Activated CD4-positive, alpha-beta T cell treated with anti-CD3 and anti-CD28 coated beads, Interleukin-2, amount 50 U/mL, for 48 hours (primary cell): ENCODE measurements at places on chromosomes 1 and 21.

GRCh38 chr1:205370780-205371179 lies 14.1 kb upstream of the KLHDC8A start:
- no peak for DNase-seq

GRCh38 chr1:37560401-37561132 lies 3.8 kb downstream of the DNALI1 start:
- no peak for DNase-seq

- DNase-seq, result peak; percentile 11
Observed at GRCh38 chr1:64745181-64745985, 508 bp downstream of the RAVER2 start.

DNA sequence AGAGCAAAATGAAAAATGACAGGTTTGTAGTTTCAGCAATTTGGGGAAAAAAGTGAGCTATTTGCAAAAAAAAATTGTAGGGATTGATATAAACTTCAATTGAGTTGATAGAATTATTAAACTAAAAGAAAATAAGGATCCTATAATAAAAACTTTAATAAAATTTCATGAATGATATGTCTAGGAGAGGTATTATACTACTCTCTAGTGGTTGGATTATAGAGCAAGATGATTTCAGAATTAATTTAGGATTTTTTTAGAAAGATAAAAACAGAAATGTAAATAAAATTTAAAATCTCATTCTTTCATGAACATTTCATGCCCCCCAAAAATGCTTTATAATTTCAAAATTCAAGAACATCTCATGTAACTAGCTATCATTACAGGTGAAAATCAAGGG lies 430.4 kb downstream of the DSCAM start:
- no peak for DNase-seq

DNA sequence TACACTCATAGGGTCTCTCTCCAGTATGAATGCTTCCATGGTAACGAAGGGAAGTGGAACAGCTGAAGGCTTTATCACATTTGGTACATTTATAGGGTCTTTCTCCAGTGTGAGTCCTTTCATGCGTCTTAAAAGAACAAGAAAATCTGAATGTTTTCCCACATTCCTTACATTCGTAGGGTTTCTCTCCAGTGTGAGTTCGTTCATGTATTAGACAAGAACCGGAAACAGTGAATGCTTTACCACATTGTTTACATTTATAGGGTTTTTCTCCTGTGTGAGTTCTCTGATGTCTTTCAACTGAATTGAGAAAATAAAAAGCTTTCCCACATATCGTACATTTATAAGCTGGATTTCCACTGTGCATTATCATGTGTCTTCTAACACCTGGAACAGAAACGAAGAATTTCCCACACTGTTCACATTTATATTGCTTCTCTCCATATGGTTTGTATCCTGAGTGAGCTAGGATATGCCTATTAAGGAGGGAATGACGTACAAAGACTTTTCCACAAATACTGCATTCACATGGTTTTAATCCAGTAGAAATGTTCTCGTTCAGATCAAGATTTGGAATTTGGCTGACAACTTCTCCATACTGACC lies 3.4 kb downstream of the ZNF669 start:
- no peak for DNase-seq

DNA sequence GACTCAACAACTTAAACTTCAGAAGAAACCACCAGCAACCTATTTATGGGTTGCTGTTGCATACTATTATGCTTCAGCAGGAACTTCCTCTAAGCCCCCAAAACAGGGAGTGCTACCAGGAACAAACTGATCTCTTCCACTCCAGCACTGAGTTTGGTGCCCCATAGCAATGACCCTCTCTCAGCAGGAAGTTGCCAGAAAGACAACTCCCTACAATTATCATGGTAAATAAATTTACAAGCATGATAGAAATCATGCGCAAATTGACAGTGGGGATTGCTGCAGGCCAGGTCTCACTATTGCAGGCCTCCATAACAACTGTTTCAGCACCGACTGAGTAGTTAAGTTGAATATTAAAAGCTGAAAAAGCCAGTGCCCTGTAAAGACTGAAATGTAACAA lies 180.6 kb downstream of the PLA2G4A start:
- no peak for DNase-seq

DNA sequence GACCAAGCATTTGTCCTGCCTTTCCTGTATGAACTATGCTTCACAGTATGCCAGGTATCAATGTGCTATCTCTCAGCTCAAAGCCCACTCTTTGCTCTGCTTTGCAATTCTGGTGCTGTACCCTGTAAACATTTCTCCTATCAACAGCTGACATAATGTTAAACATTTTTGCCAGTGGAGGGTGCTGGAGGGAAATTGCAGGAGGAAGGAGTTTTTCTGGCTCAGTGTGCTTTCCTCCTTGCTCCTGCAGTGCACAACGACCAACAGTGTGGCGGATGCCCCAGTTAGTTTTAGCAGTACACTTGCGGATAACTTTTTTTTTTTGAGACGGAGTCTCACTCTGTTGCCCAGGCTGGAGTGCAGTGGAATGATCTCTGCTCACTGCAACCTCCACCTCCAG lies 67.1 kb upstream of the PTGFRN start:
- no peak for DNase-seq

- DNase-seq, result no peak
Observed at GRCh38 chr1:155200920-155201319, 6.8 kb downstream of the THBS3 start.

DNA sequence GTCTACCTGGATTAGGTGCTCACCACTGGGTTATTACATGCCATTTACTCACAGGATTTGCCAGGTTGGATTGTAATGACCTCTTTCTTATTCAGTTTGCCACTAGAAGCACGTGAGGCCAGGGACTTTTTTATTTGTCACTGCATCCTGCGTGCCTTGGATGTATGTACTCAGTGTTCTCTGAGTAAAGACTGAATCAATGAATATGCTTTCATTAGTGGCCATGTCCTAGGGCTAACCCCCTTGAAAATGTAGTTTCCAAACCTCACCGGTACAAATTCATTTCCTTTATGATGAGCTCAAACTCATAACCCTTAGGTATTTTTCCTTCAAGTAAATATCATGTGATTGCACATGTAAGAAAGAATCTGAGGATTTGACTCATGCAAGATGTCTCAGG lies 1.3 kb upstream of the ZP4 start:
- DNase-seq, result no peak

- DNase-seq, result no peak
Observed at GRCh38 chr21:45014747-45015468, 59.5 kb upstream of the ADARB1 start.
